ENCODE measurements at places on chromosomes 5 and 9. TPM values are rescaled to one million over a fixed set of nuclear protein-coding genes. Genes with fewer than 3 reads are reported as not detected.

The ARHGEF28 gene
- 5.8 TPM for total RNA-seq

The CCNO gene
- total RNA-seq, result not detected

The RASGRF2 gene
- total RNA-seq, result 6.1 TPM

The BTNL3 gene
- total RNA-seq, result not detected

The PRRX2 gene
- not detected for total RNA-seq

The CORO2A gene
- total RNA-seq, result 3.6 TPM

The LHX2 gene
- not detected for total RNA-seq

The TARS1 gene
- total RNA-seq, result 74.8 TPM

The SLC6A19 gene
- not detected for total RNA-seq

The RNF183 gene
- total RNA-seq, result not detected
